ENCODE measurements at places on chromosomes 7 and 10. TPM values are rescaled to one million over a fixed set of nuclear protein-coding genes. Genes with fewer than 3 reads are reported as not detected.

The CHAT gene
- total RNA-seq: not detected

The CPA2 gene
- total RNA-seq: not detected

The GNAT3 gene
- total RNA-seq: not detected

The KLLN gene
- 0.80 TPM for total RNA-seq

The TRPV5 gene
- total RNA-seq: not detected

The OGA gene
- total RNA-seq: 83.7 TPM

The ZNF12 gene
- 19.9 TPM for total RNA-seq

The ACTA2 gene
- total RNA-seq: 20.7 TPM

The OPN1SW gene
- not detected for total RNA-seq

The PPP1R17 gene
- not detected for total RNA-seq

The SNX10 gene
- 46.5 TPM for total RNA-seq

The CFAP69 gene
- 1.5 TPM for total RNA-seq

The HMX2 gene
- total RNA-seq: not detected

The HDAC9 gene
- total RNA-seq: 3.2 TPM
